DMS79 (cell line): ENCODE measurements at places on chromosomes 6 and 20.
A peak's percentile ranks its signal among the peaks of the same experiment; 100 is the strongest.

- no peak for DNase-seq
Measured at GRCh38 chr6:82841309-82841708, 224.3 kb downstream of the UBE3D start.

- DNase-seq: peak; percentile 76
Measured at GRCh38 chr6:168221000-168221399, 98.6 kb downstream of the DACT2 start.

DNA sequence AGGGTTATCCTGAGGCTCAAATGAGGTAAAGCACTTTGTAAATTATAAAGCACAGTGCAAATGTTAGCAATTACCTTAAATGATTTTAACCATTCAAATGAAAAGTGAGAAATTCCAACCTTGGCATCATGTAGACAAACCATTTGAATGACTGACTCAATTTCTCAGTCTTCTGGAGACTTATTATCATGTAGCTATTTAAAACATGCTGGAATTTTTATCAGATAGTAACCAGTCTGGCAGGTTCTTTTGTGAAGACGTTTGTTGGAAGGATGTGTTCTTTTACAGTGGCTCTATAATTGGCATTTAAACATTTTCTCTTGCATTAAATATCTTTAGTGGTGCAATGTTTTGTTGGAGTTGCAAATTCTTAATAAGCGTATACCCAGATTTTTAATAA lies 386.6 kb downstream of the NKAIN2 start:
- DNase-seq: no peak

- no peak for DNase-seq
Measured at GRCh38 chr6:162941128-162941527, 213.4 kb downstream of the PACRG start.

GRCh38 chr6:2245877-2246863 lies 765 bp upstream of the GMDS start:
- peak; percentile 59 for DNase-seq

GRCh38 chr20:20358801-20359200 lies 9.1 kb upstream of the INSM1 start:
- peak; percentile 22 for DNase-seq

DNA sequence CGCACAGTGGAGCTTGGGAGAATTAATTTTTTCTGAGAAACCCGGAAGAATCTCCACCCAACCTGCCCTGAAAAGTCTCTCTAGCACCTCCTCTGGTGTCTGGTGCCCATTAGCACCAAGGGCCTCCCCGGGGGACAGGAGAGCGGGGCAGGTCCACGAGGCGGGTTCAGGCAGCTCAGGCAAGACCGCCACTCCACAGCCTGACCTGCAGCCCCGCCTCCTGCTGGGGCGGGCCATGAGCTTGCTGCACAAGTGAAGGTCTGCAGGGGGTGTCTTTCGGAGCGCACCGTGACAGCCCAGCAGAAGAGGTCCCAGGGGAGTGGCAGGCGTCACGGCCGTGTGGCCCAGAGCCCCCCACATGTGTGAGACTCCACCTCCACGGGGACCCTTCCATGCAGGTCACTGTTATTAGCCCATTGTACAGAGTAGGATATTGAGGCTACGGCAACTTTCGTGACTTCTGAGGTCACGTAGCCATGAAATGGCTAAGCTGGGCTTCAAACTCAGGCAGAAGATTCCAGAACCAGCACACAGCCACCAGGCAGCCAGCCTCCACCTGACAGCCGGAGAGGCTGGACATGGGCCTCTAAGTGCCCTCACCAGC lies 63.9 kb upstream of the SLCO4A1 start:
- DNase-seq: no peak

DNA sequence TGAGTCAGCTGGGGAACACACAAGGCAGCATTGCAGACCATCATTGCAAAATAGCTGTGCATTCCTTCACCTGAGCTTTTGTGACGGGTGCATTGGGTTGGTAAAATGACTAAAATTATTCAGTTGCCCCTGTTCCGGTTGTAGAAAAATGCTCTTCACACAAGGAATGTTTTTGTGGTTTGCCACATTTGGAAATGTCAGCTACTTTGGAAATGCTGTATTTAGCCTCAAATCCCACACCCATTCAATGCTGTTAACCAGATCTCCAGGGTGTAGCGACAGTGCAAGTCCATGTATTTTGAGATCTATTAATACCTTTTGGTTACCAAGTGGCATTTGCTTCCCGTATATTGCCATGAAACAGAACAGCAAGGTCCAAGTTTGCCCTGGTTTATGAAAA lies 201.2 kb downstream of the FOXA2 start:
- no peak for DNase-seq

DNA sequence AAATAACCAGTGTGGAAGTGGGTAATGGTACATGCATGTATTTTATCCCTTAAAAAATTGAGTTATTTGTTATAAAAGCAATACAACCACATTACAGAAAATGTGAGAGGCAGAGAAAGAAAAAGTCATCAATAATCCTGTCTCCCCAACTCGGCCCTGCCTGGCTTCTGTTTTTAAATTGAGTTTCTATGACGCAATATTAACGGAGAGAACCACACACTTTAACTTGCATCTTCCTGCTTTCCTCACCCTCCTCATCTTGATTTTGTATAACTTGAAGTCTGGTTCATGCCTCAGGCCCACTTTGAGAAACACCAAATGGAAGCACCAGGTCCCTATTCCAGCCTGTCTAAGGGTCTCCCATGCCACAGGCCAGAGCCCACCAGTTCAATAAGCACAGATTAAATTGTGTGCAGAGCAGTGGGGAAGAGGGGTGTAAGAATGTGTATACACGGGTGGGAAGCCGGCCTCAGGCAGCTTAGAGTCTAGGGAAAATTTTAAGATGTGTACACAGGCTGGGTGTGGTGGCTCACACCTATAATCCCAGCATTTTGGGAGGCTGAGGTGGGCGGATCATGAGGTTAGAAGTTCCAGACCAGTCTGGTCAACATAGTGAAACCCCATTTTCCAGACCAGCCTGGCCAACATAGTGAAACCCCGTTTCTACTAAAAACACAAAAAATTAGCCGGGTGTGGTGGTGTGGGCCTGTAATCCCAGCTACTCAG lies 15.9 kb downstream of the KCNK5 start:
- DNase-seq: no peak

DNA sequence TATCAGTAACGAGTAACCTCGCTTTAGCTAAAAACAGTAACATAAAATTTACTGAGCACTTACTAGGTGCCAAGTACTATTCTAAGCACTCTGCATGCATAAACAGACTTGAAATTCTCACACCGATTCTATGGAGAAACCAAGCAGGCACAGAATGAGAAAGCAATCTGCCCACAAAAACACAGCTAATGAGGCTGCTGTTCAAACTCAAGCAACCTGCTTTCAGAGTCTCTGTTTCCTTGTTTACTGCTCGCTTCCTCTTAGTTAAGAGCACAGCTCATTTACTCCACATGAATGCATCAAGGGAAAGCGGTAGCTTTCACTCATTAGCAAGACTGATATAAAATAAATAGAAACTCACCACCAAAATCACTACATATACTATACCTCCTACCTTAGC lies 37.4 kb downstream of the PRKN start:
- no peak for DNase-seq
